Right lobe of liver (tissue), 6 donors: ENCODE measurements at places on chromosomes 1 and 21.

DNA sequence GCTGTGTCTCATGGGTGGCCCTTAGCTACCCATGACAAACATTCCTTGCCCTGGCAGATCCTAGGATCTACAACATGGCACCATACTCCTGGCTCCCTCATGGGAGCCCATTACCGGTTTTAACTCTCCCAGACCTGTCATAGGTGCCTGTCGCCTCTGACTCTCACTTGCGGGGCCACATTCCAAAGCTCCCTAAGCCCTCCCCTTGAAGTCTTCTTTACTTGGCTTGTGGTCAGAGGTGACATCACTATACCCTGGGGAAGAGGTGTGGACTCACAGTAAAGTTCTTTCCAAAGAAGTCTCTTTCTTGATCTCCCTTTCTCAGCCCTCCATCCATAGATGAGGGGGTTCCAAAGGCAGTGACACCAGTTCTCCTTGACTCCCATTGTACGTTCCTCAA, 5.4 kb upstream of the SLAMF9 start:
- no peak for DNase-seq

DNA sequence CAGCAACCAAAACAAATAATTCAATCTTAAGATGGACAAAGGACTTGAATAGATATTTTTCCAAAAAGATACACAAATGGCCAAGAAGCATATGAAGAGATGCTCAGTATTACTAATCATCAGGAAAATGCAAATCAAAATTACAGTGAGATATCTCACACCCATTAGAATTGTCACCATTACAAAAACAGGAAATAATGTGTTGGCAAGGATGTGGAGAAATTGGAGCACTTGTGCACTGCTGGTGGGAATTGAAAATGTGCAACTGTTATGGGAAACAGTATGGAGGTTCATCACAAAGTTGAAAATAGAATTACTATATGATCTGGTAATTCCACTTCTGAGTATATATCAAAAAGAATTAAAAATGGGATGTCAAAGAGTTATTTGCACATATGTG, 83.2 kb downstream of the SH3GLB1 start:
- no peak for DNase-seq

- no peak for DNase-seq
Measured at GRCh38 chr1:90502194-90502593, 214.9 kb downstream of the BARHL2 start.

DNA sequence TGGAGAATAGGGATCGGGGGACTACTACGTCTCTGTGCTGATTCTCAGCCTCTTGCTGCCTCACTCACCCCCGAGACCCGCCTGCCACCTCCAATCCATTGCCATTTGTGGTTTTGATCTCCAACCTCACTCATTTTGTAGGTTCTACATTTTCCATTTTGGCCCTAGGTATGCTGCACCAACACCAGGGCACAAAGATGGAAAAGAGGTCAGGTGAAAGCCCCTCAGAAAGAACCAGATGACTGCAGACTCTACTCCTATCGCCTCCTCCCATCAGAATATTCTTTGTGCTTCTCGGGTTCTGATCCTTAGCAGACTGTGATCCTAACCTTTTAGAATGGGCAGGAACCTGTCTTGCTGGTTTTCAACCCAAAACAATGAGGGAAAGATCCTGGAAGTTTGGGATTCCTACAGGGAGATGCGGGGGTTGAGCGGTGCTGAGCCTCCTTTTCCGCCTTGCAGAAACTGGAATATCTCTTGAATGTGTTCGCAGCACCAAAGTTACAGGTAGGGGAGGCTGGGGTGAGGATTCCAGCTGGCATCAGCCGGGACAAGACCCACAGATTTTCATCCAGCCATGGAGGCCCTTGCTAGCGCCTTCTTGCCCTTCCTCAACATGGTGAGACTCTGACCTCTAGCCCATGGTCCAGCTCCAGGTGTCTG, 53.1 kb downstream of the RHBG start:
- DNase-seq: no peak

GRCh38 chr1:226692823-226693222, 46.3 kb downstream of the ITPKB start:
- DNase-seq: no peak

DNA sequence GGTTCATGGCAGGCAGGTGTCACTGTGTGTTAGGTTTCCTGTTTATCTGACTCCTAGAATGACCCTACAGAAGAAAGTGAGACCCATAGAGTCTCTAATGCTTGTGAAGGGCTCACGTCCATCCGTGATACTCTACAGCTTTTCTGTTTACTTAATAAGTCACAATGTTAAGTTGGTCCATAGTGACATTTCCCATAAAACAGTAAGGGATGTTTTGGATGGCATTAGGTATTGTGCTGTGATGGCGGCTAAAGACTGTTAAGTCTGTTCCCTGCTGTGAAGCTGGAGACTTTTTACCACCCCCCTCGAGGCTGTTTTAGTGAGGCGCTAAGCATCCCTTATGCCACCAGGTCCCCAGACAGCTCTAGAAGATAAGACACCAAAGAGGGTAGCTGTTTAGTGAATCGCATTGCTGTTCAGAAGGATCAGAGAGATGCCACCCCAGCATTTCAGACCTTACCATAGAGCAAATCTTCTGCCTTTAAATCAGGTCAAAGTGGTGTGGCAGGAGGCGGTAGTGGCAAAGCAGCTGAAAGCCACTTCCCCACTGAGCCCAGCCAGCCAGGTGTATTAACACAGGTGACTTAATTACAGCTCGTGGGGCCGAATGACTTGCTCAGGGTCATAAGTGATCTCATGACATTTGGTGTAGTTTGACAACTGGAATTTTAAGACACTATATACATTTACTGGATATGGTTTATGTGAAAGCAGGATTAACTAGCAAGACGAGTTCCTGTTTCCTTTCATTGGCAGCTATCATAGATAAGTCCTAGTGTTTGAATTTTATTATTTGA, 25.0 kb downstream of the SLC37A1 start:
- DNase-seq: no peak

DNA sequence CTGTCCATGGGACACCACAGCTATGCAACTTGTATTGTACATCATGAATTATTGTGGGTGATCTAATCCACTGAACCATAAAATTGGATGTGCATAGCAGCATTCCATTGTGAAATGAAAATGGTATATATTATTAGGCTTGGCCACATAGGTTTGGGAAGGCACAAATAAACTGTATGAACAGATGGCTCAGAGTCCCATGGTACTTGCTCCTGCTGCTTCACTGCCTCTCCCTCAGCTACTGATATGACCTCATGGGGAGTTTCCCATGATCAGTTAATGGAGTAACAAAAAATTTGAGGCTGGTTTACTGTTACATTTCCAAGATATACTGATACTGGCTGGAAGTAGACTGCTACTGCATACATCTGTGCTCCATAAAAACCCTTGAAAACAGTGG, 152.7 kb upstream of the NEGR1 start:
- no peak for DNase-seq

DNA sequence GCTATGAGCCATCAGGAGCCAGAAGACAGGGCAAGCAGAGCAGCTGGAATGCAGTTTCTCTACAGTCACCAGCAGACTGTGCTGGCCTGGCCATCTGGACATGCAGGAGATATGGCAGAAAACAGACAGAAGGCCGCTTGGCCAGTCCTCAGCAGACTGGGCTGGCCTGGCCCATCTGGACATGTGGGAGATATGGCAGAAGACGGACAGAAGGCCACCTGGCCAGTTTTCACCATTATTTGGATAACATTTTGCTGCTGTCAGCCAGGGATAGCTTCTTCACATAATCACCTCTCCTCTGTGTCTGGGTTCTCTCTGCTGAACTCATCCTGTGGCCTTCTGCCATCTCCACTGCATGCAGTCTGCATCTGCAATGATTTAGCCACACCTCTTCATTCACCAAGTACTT, 25.0 kb upstream of the CACYBP start:
- DNase-seq: no peak

GRCh38 chr1:166796620-166797236, 42.5 kb upstream of the POGK start:
- no peak for DNase-seq

DNA sequence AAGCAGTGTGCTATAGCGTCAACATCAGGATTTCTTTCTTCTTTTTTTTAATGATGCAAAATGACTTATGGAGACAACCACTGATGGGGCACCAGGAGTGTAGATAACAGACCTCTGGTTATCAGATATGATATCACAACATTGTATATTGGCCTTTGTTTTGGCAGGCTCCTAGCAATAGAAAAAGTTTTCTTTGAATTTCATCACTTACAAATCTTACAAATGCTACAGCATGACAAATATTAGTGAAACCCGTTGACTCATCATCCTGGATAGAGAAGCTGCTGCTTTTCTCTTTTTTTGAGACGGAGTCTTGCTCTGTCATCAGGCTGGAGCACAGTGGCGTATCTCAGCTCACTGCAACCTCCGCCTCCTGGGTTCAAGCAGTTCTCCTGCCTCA, 92.9 kb downstream of the LTN1 start:
- DNase-seq: no peak

DNA sequence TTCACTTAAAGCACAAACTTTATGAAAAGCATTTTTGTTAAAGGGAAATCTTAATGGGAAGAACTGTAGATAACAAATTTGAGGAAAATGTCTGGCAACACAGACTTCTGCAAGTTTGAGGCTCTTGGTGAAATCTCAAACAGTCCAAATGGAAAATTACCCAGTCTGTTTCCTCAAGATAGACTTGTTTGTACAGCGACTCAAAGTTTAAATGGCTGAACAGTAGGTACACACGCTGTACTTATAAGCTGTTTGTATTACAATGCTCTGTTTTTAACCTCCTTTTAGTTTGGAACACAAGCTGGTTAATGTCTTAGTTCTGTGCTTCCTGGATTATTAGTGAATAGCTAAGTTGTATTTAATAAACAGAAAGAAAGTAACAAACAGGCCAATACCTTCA, 217.1 kb downstream of the NFIA start:
- DNase-seq: no peak

GRCh38 chr1:222417264-222417663, 130.6 kb downstream of the HHIPL2 start:
- no peak for DNase-seq

- no peak for DNase-seq
Measured at GRCh38 chr1:13757693-13758092, 57.7 kb downstream of the PRDM2 start.

GRCh38 chr1:11790880-11791715, 14.7 kb downstream of the MTHFR start:
- peak; percentile 89 for DNase-seq

- DNase-seq: no peak
Measured at GRCh38 chr1:176029155-176029554, 177.9 kb downstream of the COP1 start.

GRCh38 chr1:184449916-184450315, 63.1 kb downstream of the C1orf21 start:
- DNase-seq: no peak

DNA sequence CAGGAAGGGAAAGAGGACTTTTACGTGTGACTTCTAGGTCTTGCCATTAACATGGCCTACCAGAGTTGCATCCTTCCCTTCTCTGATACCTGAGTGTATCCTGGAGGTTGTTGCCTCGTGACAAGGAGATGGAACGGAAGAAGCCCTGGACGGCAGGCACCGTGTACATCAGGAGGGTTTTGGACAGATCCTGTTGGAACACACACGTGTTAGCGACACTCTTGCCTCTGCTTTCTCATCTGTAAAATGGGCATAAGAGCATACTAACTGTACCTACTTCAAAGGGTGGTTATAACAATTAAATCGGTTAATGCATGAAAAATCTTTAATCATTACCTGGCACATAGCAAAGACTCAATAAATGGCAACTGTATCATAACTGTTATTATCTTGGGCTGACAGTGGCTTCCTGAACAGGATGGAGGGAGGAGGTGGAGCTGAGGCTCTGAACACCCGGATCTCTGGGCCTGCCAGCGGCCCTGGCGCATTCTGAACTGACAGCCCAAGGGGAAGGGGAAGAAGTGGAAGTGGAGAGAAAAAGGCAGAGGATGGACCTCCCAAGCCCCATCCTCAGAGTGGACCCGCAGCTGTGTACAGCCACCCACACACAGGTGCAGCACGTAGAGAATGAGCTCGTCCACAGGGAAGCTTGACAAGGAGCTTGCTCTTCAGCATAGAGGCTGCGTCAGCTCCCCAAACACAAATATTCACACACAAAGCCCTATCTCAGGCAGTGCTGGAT, 30.2 kb upstream of the EXOSC10 start:
- no peak for DNase-seq

- DNase-seq: no peak
Measured at GRCh38 chr1:2926447-2927055, 94.7 kb upstream of the ACTRT2 start.

DNA sequence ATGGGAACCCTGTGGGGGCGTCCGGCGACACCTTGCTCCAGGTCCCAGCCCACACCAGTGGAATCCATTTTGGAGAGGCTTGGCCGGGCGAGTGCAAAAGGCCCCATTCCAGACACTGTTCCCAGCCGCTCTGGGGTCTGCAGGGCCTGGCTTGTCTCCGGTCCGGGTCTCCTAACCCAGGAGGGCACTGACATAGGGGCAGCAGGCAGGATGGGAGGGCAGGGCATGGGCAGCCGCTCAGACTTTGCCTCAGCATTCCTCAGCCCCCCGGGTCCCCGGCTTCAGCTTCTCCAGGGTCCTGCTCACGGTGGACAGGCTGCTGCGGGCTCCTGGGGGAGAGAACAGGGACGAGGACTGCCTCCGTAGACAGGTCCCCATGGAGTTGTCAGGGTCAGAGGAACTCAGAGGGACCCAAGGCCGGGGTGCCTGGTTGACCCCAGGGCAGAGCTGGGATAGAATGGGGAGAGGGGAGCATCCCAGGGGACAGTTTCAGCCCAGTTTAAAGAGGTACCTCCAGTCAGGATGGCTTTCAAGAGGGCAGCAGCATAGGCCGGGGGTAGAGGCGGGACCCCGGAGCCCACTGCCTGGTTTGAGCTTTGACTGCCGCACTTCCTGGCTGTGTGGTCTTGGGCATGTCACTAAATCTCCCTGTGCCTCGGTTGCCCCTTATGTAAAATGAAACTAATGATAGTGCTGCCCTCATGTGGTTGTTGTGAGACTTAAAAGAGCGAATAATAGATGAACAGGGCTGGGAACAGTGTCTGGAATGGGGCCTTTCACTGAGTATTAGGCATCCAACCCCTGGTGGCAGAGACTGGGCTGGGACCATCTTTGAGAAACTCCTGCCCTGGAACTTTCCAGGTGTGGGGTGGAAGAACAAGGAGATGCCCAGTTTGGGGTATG, 3.7 kb downstream of the KNCN start:
- DNase-seq: no peak

DNA sequence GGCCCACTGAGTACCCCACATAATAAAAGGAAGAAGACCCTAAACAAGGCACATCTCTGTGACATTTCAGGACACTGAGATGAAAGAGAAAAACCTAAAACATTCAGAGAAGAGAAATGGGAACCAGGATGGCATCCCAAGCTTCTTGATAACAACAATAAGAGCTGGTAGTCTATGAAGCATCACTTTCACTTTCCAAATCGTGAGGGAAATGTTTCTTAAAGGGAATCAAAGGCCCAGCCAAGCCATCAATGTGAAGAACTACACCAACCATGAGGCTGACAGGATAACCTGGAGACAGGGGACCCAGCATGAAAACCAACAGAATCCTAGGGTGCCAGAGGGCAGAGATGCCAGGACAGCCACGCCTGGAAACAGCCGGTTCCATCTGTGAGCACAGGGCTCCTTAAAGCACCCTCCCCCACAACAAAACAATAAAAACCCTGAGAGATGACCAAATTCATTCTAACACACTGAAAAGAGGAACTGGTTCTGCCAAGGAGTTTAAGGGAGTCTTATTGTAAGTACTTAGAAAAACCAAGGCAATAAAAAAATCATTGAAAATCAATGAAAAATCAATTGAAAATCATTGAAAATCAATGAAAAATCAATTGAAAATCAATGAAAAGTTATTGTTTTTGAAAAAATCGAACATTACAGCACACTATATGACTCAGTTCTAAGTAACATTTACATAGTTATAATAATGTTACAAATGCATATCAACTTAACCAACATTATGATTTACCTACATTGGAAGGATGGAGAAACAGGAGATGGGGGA, 141.5 kb upstream of the ERG start:
- DNase-seq: no peak
